ENCODE measurements at places on chromosomes 7 and 10.

DNA sequence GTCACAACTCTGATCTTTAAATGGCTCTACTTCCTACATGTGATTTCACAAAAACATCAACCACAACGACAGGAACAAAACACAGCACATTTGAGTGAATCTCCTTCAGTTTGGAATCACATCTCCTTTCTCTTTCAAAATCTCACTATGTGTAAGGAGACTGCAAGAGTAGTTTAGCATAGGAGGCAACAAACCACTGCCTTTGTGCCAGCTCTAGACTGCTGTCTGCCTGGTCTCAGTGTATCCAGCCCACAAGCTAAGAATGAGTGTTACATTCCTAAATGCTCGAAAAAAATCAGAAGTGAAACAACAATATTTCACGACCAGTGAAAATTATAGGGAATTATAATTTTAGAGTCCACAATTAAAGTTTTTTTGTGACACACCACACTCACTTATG is 217.0 kb upstream of the STEAP4 start:
- DNase-seq = no peak

DNA sequence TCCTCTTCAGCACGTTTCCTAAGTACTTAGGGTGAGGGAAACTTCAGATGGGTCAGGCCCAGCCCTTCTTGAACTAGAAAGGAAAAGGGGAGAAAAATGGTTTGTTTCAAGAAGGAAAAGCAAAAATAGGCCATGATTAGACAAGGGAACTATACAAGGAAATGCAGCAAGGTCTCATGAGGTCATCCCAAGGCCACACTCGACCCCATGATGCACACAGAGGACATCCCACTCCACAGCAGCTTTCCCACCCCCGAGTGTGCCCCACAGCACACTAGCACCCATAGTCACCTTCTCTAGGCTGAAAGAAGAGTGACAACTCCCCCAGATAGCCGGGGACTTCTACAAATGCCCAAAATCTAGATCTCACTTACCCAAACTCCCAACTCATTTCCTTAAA is 173.4 kb downstream of the FAM107B start:
- no peak for DNase-seq

DNA sequence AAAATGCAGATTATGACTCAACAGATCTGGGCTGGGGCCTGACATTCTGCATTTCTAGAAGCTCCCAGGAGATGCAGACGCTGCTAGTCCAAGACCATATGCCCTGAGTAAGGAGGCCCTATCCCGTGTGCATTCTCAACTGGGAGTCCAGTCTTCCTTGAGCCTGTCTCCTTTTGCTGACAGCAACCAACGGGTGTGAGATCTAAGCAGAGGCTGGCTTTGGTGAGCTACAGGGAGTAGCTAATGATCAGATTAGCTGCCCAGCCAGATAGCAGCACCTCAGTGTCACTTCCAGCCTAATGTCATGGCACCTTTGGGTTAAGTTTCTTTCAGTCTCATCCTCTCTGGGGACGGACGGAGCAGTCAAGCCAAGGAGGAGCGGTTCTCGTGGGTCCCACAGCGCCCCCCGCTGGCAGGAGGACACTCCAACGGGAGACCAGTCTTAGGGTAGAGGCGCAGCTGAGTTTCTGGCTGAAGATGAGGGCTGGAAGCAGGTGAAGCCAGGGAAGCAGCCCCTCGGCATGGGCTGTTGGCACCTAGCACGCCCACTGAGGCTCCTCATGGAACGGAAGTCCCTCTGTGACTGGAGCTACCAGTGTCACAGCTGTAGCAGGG is 154.0 kb downstream of the CCDC3 start:
- DNase-seq = no peak

- no peak for DNase-seq
Observed at GRCh38 chr10:101766306-101766705, 9.6 kb downstream of the FGF8 start.

GRCh38 chr10:62869958-62870357 is 53.8 kb upstream of the EGR2 start:
- DNase-seq = no peak

DNA sequence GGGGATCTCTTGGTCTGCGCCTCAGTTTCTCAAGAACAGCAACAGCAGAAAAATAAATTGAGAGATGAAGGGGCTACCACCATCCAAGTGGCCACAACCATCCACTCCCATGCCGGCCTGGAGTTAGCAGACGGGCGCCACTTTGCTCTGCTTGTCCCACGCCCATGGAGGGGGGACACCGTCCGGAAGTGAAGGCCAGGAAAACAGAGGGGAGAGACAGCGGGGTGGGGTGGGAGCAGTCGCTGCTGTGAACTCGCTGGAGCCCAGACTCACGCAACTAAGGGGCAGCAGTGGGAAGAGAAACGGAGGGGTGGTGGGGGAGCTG is 135.4 kb downstream of the KIF20B start:
- DNase-seq = no peak

- DNase-seq = no peak
Observed at GRCh38 chr10:12321641-12322040, 27.7 kb upstream of the CAMK1D start.

- no peak for DNase-seq
Observed at GRCh38 chr10:1603181-1603580, 134.1 kb downstream of the ADARB2 start.

DNA sequence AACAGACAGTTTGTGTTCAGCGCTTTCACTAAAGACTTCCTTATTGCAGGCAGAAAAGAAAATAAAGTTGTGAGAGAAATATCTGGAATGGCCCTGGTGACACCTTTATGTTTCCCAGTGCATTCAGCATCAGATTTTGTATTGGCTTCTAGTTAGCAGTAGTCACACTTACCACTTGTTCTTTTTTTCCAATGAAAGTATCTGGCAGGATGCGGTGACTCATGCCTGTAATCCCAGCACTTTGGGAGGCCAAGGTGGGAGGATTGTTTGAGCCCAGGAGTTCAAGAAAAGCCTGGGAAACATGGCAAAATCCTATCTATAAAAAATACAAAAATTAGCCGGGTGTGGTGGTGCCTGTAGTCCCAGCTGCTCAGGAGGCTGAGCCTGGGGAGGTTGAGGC is 649.6 kb downstream of the LRMDA start:
- DNase-seq = no peak

DNA sequence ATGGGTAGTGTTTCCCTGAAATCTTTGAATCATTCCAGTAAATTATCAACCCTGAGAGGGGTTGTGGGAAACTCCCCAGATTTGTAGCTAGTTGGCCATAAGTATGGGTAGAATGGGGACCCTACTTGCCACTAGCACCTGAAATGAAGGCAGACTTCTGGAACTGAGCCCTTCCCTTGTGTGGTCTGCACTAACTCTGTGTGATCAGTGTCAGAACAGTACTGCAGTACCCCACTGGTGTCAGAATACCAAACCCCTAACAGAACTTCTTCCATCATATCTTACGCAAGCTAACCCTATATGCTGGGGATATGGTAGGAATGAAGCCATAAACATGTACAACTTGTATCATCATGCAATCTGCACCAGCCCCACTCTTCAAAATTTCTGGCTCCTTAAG is 50.8 kb downstream of the ABI1 start:
- DNase-seq = no peak

DNA sequence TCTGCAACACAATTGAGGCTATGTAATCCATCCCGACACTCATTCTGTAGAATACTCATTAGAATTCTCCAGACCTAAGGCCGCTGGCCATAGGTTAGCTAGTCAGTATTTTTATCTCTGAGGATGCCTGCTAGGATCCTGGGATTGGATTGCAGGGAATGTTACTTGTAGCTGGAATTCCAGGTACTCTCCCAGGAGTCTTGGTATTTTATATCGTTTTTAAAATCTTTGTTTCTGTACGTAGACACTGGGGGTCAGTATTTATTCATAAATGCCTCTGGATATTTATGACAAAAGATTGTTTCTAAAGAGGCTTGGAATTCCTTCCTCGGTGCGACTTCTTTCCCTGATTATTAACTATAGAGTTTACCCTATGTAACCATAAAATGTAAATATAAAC is 40.1 kb downstream of the BPGM start:
- no peak for DNase-seq

- DNase-seq = no peak
Observed at GRCh38 chr7:74262639-74263398, 8.6 kb upstream of the RFC2 start.

DNA sequence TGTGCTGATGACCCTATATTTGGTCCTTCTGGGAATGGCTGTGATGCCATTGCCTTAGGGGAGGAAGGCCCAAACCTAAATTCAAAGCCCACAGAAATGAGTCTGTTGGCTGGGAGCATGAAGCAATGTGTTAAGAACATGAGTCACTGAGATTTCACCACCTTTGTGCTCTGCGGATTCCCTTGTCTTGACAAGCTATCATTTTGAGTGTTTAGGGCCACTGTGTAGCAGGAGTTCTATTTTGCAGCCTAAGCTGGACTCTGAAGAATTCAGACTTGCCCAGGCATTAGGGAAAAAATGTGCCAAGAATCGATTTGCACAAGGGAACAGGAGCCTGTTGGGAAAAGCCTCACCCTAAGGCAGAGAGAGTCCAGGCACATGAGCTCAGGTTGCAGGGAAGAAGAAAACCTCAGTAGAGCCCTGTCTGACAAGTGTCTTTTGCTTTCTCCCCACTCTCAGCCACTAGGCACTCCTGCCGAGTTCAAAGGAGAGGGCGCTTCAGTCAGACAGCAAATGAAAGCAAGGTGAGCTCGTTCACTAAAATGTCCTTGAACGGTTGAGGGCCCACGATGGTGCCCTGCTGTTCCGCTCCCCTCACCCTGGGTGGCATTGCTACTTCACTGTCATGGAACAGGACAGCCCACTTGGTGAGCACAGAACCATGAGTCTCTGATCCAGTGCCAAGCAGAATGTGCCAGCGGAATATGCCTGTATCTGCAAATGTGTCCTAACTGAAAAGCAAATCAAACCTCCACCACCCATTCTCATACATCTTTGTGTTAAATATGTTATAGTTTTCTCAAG is 93.6 kb downstream of the PRLHR start:
- no peak for DNase-seq

GRCh38 chr7:142468871-142469665 is 211.2 kb upstream of the PRSS58 start:
- no peak for DNase-seq

GRCh38 chr7:115145512-115145911 is 223.6 kb downstream of the MDFIC start:
- no peak for DNase-seq

DNA sequence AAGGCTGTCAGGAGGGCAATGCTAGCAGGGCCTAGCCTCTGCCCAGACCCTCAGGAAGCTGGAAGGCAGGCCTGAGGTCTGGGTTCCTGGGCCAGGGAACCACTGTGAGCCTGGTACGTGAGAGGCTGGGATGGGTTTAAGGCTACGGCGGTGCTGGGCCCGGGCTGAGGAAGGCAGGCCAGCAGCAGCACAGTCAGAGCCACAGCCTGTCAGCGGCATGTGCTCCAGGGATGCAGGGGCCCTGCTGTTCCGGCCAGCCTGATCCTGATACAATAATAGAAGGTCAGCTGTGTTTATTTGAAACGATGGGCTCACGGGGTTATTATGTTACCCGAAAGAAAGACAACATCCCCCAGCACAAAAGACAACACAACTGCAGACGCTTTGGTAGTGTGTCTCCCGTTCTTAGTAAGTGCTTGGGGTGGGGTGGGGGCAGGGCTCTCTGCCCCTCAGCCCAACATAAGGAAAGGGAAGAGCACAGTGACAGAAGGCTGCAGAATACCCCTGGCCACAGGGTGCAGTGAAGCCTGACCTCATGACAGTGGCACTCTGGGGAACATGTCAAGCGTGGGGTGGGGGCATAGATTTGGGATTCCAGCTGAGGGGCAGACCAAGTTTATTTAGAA is 95.0 kb downstream of the COL13A1 start:
- no peak for DNase-seq

DNA sequence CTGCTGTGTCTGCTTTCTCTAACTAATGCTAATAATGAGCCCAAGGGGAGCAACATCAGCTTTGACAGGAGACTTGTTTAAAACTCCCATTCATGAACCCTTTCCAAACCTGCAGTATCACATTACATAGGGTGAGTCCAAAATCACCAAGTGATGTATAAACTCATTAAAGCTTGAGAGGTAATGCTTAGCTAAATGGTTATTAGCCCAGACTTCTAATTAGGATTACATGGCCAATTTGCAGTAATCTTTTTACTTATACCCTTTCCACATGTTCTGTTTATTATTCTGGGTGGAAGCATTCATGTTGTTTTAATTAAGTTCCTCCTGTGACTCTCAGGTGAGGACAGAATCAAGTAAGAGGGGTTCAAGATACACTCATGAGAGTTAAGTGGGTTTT is 17.5 kb downstream of the ZNF138 start:
- no peak for DNase-seq

DNA sequence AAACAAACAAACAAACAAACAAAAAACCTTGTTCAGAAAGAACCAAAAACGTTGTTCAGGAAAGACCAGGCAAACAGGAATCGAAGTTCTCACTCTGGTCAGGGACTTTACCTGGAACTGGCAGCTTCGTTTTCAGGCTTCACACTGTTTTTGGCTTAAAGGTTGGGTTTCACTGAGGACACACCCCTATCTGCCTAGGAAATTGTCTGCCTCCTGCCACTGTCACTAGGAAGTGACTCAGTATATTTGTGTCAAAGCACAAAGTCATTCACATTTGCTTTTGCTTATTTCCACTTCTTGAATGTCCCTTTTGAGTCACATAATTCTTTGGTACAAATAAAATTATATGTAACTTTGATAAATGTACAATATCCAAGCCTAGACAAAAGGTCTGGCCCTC is 37.9 kb downstream of the PNLIPRP3 start:
- no peak for DNase-seq

DNA sequence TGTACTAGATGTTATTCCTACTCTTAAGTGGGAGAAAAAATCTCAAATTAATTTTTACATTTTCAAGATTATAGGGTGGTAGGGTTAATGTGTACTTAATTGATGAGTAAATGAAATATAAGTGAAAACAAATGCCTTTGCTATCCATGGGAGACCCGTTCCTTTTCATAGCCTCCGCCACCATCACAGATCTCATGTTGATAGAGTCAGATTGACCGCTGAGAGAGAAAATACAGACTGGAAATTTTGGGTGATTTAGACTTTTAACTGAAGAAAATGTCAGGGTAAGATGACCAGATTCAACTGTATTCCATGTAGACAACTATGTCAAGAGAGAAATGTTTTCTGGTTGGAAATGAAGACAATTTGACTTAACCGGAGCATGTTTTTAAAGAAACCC is 446.2 kb downstream of the AUTS2 start:
- DNase-seq = no peak
